ENCODE measurements at places on chromosomes 7 and 10.

DNA sequence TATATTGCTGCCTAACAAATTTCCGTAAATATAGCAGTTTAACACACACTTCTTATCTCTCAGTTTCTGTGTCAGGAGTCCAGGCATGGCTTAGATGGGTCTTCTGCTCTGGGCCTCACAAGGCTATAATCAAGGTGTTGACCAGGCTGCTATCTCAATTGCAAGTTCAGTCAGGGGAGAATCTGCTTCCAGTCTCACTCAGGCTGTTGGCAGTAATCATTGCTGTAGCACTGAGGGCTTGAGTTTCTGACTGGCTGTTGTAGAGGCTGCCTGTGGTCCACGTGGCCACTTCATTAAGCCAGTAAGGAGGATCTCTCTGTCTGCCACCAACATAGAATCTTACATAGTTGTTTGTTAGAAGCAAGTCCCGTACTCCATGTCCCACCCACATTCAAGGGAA, 138.4 kb downstream of the ST7 start:
- no peak for DNase-seq

GRCh38 chr10:34567659-34568253, 247.3 kb downstream of the PARD3 start:
- DNase-seq = no peak

- peak; percentile 84 for DNase-seq
These were observed 495.2 kb downstream of the PLXNA4 start for GRCh38 chr7:132080967-132081668.

DNA sequence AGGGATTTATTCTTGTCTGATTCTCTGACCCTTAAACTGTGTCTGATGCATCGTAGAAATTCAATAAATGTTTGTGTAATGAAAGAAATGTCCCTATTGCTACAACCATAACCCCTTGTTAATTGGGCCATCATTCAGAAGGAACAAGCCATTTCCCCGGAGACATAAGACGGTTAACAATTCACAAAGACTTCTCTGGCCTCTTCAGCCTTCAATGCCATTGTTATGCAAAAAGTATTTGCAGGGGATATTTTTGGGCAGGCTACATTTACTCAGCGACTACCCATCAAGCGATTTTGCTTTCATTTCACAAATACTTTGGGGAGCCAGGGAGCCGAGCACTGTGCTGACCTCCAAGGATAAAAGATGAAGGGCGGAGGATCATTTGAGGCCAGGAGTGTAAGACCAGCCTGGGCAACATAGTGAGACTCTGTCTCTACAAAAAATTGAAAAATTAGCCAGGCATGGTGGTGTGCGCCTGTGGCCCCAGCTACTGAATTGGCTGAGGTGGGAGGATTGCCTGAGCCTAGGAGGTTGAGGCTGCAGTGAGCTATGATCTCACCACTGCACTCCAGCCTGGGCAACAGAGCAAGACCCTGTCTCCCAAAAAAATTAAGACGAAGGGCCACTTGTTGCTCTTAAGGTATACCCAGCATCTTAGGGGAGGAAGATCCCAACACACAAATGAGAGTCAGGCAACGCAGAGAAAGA, 20.0 kb upstream of the SDK1 start:
- no peak for DNase-seq

- DNase-seq = no peak
These were observed 140.4 kb downstream of the RNLS start for GRCh38 chr10:88442716-88443115.

DNA sequence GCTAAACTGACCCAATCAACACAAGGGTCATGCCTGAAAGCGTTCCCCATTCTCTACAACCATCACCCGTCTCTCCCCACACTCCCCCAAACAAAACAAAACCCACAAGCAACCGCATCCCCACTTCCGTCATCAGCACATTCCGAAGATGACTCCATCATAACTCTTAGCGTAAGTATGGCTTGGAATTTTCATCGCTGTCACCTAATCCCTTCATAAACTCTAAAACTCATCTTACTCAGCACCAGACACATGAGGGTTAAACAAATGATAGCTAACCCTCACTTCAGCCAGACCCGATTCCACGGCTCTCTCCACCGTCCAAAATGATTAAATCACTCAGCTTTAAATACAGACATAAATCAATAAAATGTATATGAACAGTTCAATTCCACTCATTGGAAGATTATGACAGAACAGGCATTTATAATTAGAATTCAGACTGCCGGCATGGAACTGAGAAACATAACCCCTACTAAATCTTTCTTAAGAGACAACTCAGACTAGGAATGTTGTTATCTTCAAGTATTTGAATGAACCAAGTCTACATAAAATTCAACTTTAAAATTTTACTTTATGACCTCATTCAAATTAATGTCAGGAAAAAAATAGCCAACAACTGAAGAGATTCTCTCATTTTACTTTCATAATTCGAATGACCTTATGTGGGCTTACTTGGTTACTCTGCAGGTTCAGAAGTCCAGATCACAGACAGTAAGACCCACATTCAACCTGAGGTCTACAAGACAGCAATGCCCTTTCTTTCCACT, 215.9 kb downstream of the PARD3 start:
- DNase-seq = no peak

- DNase-seq = peak; percentile 95
These were observed 182.0 kb downstream of the RPS24 start for GRCh38 chr10:78215645-78216044.

- DNase-seq = no peak
These were observed 27.1 kb downstream of the ABCB4 start for GRCh38 chr7:87448388-87448787.

DNA sequence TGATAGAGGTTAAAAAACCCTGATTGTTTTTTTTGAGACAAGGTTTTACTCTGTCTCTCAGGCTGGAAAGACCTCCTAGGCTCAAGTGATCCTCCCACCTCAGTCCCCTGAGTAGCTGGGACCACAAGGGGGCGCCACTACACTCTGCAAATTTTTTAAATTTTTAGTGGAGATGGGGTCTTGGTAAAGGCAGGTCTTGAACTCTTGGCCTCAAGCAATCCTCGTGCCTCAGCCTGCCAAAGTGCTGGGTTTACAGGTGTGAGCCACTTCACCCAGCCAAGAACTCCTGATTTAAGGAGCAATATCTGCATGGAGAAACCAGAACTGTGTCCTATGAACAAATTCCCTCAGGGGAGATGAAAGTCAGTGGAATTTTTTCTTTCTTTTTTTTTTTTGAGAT, 7.3 kb upstream of the KLHDC10 start:
- no peak for DNase-seq

- DNase-seq = no peak
These were observed 25.1 kb downstream of the RHEB start for GRCh38 chr7:151494298-151495284.

GRCh38 chr10:90652519-90652918, 205.3 kb downstream of the HTR7 start:
- DNase-seq = no peak

DNA sequence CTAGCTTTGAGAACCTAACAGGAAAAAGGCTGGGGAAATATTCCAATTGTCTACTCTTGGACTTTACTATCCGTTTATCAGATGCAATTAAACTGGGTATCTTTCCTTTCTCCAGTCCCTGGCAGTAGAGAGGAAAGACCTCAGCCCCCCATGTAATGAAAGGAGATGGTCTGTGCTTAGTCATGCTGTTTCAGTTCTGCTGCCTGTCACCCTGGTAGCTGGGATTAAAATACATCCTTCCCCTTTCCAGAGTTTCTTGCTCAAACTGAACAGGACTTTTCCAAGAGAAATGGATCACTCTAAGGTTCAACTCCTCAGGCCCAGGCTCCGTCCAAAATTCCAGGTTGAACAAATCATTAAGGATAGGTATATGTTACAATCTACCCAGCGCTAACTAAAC, 202.9 kb downstream of the PTEN start:
- DNase-seq = no peak

All from uterus (tissue), 4 donors.